ENCODE measurements at places on chromosomes 4 and X.

- no peak for DNase-seq
Observed at GRCh38 chrX:123060986-123061385, 123.1 kb upstream of the GRIA3 start.

- no peak for DNase-seq
Observed at GRCh38 chrX:24099394-24099793, 44.6 kb downstream of the EIF2S3 start.

DNA sequence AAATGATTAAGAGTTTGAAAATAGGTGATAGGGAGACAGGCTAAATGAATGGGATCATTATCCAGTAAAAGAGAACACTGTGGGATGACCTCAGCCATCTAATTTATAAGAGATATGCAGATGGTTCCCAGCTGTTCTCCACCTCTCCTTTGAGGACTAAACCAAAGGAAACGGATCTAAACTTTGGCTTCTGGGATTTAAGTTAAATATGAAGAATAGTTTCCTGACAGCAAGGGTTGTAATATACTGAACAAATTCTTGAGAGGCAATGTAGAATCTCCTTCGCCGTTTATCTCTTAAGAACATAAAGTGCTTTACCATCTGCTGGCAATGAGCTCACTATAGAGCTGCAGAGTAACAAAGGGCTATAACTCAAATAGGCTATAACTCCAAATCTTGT lies 35.4 kb upstream of the HPGDS start:
- no peak for DNase-seq

DNA sequence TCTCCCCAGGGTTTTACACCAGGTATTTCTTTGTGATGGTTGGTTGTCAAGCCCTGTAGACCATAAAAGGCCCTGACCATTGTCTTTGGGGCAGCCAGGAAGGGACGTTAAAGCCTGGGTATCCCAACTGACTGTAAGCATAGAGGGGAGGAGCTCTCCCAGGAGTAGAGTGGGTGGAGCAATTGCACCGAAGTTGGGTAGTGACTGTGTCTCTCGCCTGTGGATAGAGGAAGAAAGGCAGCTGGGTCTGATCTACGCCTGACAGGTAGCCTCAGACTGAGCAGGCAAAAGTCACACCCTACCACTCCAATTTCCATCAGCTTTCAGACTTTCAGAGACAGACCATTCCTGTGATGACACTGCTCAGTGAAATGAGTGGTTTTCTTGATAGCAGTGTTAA lies 123.3 kb downstream of the KLHL8 start:
- DNase-seq: no peak

DNA sequence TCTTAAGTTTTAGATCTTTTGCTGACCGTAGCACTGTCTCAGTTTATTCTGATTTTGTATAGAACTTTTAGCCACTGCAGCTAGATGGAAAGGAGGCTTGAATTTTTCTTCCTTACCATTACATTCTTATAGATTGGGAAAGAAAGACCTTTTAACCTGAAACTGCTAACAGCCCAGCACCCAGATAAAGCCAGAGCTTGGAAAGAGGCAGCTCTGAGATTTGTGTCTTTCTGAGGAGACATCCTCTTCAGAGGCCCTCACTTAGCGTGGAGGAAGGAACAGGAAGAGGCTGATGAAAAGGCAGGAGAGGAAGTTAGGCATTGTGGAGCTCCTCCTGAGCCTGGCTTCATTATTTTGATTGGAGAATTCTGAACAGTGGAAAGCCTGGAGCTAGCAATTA lies 35.1 kb downstream of the ATG4A start:
- DNase-seq: no peak

- no peak for DNase-seq
Observed at GRCh38 chrX:105266456-105266855, 46.0 kb upstream of the TEX13A start.

- no peak for DNase-seq
Observed at GRCh38 chrX:46791927-46792809, 33.2 kb upstream of the SLC9A7 start.

GRCh38 chr4:102734591-102735385 lies 26.0 kb downstream of the MANBA start:
- DNase-seq: no peak

GRCh38 chr4:107351196-107351595 lies 315.1 kb upstream of the DKK2 start:
- no peak for DNase-seq

DNA sequence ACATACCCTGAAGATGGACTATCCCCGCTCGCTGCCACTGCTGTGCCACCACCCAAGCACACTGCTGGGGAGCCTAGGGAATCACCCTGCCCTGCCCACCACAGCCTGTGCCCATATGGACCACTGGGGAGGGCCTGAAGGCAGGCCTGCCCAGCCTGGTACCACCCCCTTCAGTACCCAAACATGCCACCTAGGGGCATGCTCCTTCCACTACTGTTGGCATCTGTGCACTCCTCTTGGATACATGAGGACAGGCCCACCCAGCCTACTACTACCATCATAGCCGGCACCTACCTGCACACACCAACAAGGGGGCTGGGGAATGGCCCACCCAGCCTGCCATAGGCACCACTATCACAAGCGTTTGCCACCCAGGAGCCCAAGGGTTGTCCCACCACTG lies 30.1 kb upstream of the PRDX4 start:
- DNase-seq: peak; percentile 4

- DNase-seq: no peak
Observed at GRCh38 chrX:150774798-150775568, 81.8 kb downstream of the MTMR1 start.

DNA sequence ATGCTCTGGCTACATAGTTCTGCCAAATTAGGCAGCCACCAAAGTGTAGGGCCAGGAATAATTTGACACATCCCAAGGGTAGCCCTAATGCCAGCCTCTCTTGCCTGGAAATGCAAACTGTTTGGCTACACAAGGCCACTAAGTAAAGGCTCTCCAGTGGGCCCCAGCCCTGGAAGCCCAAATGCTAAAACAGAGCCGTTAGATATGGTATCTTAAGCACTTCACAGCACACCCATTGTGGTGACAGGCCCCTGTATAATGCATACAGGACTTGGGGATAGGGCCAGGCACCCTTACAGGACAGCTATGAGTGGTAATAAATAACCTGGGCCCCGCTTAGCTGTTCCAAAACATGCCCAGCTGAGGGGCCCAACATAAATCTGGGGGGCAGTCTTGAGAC lies 623.9 kb downstream of the BCOR start:
- DNase-seq: no peak

DNA sequence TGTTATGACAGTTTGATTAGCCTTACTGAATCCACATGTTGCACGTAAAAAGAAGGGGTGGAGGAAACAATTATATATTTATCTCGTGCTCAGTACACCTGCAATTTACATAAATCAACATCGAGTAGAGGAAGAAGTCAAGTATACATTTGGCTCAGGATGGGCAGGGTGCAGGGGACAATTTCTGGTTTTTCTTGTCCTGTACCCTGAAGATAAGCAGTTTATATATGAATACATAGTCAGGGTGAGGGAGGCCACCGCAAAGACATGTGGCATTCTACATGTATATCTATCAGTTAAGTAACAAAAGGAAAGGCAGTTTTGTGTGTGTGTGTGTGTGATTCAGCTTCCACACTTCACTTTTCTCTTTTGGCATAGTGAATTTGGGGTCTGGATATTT lies 11.1 kb upstream of the EREG start:
- no peak for DNase-seq

GRCh38 chr4:53858744-53859143 lies 205.7 kb downstream of the CHIC2 start:
- DNase-seq: no peak

DNA sequence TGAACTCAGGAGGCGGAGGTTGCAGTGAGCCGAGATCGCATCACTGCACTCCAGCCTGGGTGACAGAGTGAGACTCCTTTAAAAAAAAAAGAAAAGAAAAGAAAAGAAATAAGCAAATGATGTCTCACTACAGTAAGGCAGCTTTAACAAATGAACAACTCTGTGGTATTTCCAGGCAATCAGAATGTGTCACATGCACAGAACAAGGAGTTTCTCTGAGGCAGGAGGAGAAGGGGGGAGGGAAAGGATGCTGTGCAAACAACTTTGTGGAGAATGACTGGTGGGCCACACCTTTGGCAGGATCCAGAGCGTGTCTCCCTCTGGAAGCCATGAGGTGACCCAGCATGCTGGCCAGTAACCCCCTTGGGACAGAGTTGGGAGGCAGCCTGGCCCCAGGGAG lies 57.6 kb downstream of the RAI2 start:
- DNase-seq: no peak

DNA sequence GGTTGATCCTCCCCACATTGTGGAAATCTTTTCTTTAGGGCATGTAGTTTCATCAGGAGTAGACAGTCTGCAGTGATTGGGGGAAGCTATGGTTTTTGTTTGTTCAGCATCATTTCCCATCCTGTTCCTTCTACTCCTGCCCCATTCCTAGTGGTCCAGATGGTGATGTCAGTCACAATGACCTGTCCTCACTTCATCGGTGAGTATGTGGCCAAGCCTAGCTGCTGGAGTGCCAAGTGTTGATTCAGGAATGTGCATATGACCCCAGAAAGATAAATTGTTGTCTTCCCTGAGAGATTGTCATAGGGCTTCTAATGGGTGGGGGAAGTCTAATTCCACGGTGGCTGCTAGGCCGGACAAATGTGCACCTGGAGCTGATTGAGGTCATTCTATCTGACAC lies 130.6 kb upstream of the FAT1 start:
- no peak for DNase-seq

DNA sequence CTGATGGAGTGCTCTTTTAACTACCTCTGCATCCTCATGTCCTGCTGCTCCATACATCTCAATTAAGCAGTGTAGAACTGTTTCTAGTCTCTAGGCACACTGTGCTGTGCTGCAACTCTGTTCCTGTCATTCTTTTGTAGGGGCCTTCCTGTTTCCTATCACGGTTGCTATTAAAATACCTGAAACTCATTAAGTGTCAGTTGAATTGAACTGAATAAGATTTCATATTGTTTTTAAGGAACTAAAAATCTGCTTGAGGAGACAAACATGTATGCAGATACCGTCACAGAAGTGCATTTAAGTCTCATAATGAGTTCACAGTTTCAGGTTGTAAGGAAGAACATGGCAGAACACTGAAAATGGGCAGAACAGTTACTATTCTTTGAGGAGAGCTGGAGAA lies 170.1 kb downstream of the LARP7 start:
- no peak for DNase-seq

GRCh38 chrX:135015523-135016245 lies 6.7 kb downstream of the RTL8B start:
- DNase-seq: no peak

DNA sequence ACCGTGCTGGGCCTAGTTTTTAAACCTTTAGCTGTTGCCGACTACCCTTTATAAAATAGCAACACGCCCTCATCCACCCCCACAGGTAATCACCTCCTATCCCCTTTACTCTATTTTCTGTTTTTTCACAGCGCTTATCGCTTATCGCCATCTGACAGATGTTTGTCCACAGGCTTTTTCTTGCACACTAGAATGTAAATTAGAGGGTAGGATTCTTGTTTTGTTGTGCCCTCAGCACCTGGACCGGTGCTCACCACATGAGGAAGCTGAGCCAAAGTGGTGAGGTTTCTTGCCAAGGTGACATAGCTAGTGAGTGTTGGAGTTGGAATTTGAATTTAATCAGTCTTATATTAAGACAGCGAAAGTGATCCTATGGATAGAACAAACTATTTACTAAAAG lies 2.9 kb upstream of the RBBP7 start:
- DNase-seq: no peak

DNA sequence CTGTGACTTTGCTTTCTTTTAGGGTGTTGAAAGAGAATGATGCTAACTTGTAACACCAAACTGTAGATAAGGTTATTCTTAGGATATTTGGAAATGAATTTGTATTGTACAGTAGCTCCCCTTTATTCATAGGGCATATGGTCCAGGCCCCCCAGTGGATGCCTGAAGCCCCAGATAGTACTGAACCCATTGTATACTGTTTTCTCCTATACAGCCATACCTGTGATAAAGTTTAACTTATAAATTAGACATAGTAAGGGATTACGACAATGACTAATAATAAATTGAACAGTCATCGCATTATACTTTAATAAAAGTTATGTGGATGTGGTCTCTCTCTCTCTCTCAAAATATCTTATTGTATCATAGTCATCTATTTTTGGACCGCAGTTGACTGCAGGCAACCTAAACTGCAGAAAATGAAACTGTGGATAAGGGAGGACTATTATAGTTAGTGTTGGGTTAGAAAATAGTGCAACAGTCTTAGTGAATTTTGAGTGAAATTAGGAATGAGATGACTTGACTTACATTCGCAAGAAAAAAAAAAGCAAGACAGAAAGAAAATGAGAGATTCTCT lies 105.1 kb downstream of the CLDN22 start:
- DNase-seq: no peak

DNA sequence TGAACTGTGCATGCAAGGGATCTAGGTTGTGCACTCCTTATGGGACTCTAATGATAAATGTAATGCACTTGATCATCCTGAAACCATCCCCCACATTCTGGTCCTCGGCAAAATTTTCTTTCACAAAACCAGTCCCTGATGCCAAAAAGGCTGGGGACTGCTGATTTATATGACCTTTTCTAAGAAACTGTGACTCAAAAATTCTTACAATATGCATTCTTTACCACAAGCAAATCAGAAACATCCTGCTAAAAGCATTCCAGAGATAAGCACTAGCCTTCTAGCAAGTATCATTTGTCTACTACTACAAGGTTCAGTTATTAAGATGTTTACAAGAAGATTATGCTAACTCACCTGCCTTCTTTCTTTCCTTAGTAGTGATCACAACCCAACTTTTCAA lies 166.5 kb upstream of the PCDH7 start:
- no peak for DNase-seq

GRCh38 chr4:101128473-101128872 lies 218.9 kb downstream of the PPP3CA start:
- DNase-seq: no peak

- DNase-seq: no peak
Observed at GRCh38 chr4:80798082-80798481, 232.4 kb upstream of the BMP3 start.

GRCh38 chr4:87981486-87981885 lies 6.0 kb downstream of the SPP1 start:
- no peak for DNase-seq

GRCh38 chr4:153113838-153114105 lies 90.5 kb upstream of the TRIM2 start:
- no peak for DNase-seq

DNA sequence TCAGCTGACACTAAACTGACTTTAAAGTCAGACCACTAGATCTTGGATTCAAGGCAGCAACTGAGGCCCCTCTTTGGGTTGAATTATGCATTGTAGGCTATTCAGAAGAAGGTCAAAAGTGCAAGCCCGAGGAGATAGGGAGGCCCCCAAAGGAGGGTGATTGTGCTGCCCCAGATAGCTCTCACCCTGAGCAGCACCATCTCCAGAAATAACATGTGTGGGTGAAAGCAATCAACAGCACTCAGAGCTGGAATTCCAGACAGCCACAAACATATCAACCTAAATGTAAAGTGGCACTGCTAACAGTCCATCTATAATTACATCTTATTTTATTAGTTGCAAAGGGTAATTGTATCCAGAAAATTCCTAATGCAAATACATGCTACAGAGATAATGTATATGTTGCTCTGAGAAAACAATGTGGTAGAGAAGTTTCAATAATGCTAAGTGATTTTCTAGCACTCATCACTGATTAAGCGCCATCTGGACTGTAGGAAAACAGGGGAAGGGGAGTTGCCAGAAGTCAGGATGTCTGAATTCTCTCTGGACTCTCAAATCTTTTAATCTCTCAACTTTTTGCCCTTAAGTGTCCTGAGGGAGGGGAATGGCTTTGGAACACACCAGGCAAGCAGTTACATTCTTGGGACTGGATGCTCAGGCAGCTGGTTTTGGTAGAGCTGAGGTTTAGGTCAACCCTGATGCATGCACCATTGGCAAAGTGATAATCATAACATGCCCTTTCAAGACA lies 61.8 kb upstream of the SFRP2 start:
- DNase-seq: no peak

GRCh38 chr4:153420361-153420760 lies 45.8 kb upstream of the TMEM131L start:
- no peak for DNase-seq
